ENCODE measurements at places on chromosomes 16 and 17. TPM values are rescaled to one million over a fixed set of nuclear protein-coding genes. Genes with fewer than 3 reads are reported as not detected.

The TP53TG3 gene
- not detected for total RNA-seq

The TSPOAP1 gene
- 4.0 TPM for total RNA-seq

The FOXN1 gene
- under 0.01 TPM for total RNA-seq

The P2RX1 gene
- total RNA-seq = 0.25 TPM

The CCL4 gene
- not detected for total RNA-seq

The GP1BA gene
- not detected for total RNA-seq

The TNFRSF17 gene
- total RNA-seq = not detected

The PIRT gene
- not detected for total RNA-seq

The ADAD2 gene
- not detected for total RNA-seq
